Cardiac septum (tissue), 1 donor: ENCODE measurements at places on chromosomes 3 and 15. TPM values are rescaled to one million over a fixed set of nuclear protein-coding genes. Genes with fewer than 3 reads are reported as not detected.
A peak's percentile ranks its signal among the peaks of the same experiment; 100 is the strongest.

The FGF7 gene
- 7.2 TPM for total RNA-seq

The PROS1 gene
- total RNA-seq = 275 TPM

The NANOGP8 gene
- not detected for total RNA-seq

The CKMT1B gene
- not detected for total RNA-seq

The GABRR3 gene
- total RNA-seq = not detected

The P2RY14 gene
- total RNA-seq = 1.6 TPM

The EPHB1 gene
- 1.1 TPM for total RNA-seq

The LMAN1L gene
- 7.9 TPM for total RNA-seq

The ROPN1 gene
- total RNA-seq = not detected

The DUOX1 gene
- 0.59 TPM for total RNA-seq

The FOXB1 gene
- total RNA-seq = not detected

GRCh38 chr15:78415284-78415683, 22.7 kb upstream of the IREB2 start:
- no peak for DNase-seq

GRCh38 chr15:63331456-63331855, 50.2 kb downstream of the CA12 start:
- no peak for DNase-seq

- no peak for DNase-seq
Measured at GRCh38 chr15:67743558-67743957, 81.8 kb upstream of the SKOR1 start.

GRCh38 chr15:65460741-65461347, 38.1 kb upstream of the IGDCC4 start:
- no peak for DNase-seq

DNA sequence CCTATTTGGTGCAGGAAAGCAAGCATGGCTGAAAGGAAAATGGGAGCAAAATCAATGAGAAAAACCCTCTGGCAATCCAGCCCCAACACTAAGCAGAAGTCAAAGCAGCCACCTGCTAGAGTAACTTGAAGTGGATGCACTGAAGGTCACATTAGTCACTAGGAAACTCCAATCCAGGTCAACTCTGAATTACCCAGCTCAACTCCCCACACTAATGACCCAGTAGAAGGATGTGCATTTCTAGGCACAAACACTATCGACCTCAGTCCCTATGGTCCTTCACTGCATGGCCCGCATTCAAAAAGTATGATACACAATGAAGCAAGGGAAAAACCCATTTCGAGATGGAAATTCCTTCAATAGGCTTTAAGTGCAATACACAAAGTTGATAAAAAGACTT, 80.6 kb downstream of the RAD18 start:
- no peak for DNase-seq

DNA sequence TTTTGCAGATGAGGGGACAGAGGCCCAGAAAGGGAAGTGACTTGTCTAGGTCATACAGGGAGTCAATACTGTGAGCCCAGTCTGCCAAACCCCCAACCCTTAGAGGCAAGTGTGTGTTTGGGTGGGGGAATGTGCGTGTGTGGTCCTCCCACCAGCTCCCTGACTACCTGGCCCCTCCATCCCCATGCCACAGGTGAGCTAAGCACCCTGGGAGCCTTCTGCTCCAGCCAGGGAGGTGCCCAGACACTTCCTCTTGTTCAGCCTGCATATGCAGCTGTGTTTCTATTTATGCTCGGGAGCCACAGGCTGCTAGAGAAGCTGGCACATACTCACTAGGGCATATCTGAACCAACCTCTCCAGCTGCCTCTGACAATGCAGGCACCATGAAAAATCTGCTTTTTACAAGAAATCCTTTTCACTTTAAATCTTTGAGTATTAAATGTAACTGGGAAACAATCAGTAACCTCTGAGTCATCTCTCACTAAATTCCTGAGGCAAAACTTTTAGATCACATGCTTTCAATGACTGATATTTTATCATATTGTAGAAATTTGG, 20.7 kb downstream of the TBC1D2B start:
- DNase-seq = no peak

- no peak for DNase-seq
Measured at GRCh38 chr15:66955001-66955516, 110.3 kb upstream of the SMAD3 start.

GRCh38 chr3:178181784-178182183, 354.5 kb upstream of the KCNMB2 start:
- no peak for DNase-seq

DNA sequence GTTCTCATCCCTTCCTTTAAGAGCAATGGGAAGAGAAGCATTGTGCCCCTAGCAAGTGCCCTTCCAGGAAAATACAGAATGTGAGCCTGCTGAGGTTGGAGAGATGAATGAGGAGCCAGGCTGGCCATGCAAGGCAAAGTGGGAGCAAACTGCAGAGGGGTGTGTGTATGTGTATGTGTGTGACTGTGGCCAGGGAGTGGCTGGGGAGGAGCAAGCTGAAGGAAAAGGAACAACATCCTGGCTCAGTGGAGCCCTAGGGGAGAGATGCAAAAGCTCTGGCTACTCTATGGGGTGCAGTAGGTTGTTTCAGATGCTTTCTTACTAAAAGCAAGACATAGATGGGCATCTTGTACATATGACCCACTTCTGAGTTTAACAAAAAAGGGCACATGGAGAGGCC, 20.6 kb downstream of the FOXP1 start:
- no peak for DNase-seq

DNA sequence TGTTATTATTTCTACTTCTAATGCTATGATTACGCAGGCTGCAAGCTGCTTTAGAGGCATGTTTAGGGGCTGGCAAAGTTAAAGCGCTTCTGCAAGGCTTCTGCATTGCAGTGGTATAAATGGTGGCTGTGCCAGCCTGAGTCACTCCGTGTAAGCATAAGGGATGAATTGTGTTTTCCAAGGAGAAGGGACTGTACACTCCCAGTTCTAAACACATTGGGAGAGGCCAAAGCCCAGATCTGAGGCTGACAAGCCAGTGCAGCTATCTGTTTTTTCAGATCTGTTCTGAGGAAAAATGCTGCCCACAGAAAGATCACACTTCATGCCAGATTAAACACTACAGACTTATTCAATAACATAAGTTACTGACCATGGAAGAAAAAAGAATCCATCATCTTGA, 83.8 kb downstream of the PRICKLE2 start:
- DNase-seq = no peak

GRCh38 chr3:132871956-132872355, 149.7 kb upstream of the NPHP3 start:
- no peak for DNase-seq

- no peak for DNase-seq
Measured at GRCh38 chr3:11004563-11004962, 12.0 kb downstream of the SLC6A1 start.

DNA sequence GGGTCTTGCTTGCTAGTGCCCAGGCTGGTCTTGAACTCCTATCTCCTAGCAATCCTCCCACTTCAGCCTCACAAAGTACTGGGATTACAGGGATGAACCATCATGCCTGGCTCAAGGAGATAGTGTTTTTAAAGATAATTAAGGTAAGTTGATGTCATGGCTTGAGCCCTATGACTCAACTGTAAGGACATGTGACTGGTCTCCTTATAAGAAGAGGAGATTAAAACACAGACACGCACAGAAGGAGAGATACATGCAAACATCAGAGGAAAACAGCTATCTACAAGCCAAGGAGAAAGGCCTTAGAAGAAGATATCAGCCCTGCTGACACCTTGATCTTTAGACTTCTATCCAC, 220.4 kb upstream of the GADL1 start:
- no peak for DNase-seq

GRCh38 chr3:56939834-56940233, 120.6 kb upstream of the SPATA12 start:
- no peak for DNase-seq

GRCh38 chr3:71629711-71630110, 46.2 kb upstream of the FOXP1 start:
- no peak for DNase-seq

GRCh38 chr3:68931406-68932149, 769 bp downstream of the TAFA4 start:
- DNase-seq = no peak

- peak; percentile 51 for DNase-seq
Measured at GRCh38 chr3:38549486-38549885, 53.3 kb downstream of the EXOG start.

DNA sequence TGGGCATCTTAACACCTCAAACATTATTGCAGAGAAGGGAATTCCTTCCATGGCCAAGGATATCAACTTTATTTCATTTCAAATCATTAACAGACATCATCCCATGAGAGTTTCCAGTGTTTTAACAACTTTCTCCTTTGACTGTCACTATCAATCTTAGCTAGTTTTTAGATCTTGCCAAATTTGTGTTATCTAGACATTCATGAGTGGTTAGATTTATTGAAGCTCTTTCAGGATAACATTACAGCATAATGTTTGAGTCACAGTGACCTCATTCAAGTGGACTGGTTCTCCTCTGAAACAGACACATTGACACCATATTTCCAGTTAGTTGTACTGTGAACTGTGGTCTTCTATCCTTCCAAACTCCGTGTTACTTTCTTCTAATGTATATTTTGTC, 8.6 kb upstream of the TNFAIP8L3 start:
- DNase-seq = no peak

GRCh38 chr3:53202331-53203015, 41.5 kb downstream of the PRKCD start:
- no peak for DNase-seq

DNA sequence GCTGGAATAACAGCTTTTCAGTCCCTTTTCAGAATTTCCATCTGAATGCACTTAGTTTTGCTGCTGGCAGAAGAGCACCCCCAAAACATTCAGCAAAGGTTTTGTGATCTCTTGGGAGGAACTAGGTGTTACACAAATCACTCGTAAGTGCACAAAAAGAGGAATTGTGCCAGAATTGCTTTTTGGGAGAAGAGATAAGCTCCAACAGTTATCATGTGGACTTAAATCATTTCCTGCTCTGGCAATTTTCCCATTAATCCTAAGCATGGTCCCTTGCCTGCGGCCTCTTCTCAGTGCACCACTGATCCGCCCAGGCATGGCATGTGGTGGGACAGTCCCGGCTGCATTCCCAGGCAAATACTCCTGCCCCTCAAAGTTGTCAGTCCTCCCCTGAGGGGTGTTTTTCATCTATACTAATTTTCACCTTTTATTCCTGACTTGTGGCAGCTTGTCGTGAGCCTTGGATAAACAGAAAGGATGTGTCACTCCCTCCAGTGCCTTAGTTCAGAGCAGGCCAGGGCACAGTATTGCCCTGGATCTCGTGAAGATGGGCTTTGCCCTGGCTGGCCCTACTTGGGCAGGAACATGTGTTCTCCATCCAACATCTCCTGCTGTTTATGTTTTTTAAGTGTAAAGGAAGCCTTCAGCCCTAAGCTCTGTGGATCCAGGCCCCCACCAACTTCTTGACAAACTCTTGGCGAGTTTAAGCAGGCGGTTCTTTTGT, 44.6 kb upstream of the VILL start:
- DNase-seq = no peak

DNA sequence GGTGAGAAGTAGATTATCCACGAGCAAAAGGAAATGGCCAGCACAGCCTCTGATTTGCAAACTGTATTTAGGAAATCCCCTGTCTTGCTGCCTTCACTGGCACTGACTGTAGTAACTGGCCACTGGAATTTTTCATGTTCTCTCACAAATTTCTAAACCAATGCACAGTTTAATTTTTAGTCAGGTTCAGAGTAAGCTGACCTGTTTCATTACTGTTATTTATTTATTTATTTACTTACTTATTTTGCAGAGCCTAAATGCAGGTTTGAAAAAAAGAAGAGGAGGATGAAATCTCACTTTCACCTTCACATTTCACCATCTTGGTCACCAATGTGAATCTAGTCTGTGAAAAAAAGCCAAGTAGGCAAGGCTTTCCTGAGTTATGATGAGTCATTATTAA, 291.0 kb downstream of the PLOD2 start:
- no peak for DNase-seq

DNA sequence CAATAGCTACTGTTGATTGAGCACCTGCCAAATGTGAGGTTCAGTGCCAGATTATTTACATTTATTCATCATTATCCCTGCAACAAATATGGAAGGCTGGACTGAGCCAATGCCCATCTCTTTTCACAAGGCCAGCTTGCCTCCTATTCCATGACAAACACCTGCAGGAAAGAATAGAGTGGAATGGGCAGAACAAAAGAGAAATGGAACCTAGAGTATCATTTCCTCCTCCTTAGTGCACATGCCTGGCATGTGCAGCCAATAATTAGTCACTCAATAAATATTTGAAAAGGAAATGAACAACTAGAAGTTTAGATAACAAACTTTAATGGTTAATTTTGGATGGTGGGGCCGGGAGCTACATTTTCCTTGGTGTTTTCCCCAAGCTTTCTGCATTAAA, 61.4 kb upstream of the MYRIP start:
- DNase-seq = no peak

DNA sequence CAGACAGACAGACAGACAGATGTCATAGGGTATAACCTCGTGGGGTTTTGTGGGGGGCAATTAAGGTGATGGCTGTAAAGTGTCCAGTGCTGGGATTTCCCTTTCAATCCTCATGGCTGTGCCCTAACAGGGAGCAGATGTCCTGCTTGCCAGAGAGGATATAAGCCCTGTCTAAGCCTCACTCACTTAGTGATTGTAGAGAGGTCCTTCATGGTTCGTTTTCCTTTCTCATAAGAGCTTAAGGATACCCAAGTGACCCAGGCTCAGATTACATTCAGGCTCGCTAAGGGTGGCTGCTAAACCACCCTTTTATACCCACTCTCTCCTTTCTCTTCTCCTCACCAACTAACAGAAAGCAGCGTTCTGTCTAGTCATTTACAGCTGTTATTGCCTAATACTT, 19.2 kb downstream of the LYSMD2 start:
- DNase-seq = no peak

DNA sequence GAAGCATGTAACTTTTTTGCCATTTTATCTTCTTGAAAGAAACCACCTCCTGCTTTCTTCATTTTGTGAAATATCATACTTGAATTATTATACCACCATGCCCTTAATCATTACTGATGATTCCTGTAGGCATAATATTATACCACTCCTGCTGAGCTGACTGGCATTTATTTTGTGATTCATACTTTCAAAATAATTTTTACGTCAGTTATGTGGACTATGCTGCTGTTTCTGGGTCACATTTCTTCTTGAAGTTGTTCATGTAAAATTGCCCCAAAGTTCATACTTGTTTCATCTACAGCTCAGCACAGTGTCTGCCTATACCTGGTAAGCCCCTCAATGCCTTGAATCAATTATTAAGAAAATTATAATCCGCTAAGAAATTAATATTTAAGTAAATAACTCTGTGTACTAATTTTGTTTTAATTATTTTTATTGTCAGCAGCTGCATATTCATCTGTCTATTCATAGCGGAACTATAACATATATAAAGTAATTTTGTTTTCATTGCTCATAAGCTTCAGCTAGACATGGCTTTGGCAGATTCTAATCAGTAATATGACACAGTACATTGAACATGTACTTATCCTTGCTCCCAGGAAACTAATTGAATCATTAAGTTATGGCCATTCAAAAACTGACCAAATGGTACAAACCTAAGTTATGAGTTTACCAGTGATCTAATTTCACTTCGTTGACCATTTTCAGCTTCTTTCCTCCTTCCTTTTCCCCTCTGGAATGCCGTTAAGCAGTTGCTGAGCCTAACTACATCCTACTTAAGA, 160.0 kb downstream of the NAALADL2 start:
- no peak for DNase-seq

- no peak for DNase-seq
Measured at GRCh38 chr15:82136120-82136519, 90.3 kb upstream of the MEX3B start.

- DNase-seq = no peak
Measured at GRCh38 chr15:46280762-46281542, 646.1 kb downstream of the SQOR start.

- DNase-seq = no peak
Measured at GRCh38 chr15:60672400-60672799, 193.5 kb upstream of the ICE2 start.

GRCh38 chr3:184073621-184074020, 20.8 kb downstream of the HTR3C start:
- no peak for DNase-seq
